ENCODE measurements at places on chromosomes 2 and 18. TPM values are rescaled to one million over a fixed set of nuclear protein-coding genes. Genes with fewer than 3 reads are reported as not detected.

The ABCG8 gene
- total RNA-seq: not detected

GRCh38 chr2:221095356-221095755 is 476.7 kb downstream of the EPHA4 start:
- DNase-seq: no peak

GRCh38 chr18:10168477-10168876 is 254.7 kb downstream of the VAPA start:
- no peak for DNase-seq

DNA sequence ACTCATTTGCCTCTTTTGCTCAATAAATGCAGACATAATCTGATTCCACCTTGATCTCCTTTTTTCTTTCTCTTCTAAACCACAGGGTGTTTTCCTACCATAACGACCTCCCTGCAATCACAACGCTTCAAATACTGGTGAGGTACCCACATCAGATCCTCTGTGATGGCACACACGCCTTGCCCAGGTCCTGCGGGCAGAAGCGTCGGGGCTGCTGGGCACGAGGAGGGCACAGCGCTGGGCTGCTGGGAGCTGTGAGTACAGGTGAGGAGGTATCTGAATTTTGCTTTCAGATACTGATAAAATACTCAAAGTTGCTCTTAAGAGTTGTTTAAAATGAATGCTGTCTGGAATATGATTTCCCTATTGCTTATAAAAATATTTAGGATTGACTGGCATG is 186.1 kb upstream of the PXDN start:
- no peak for DNase-seq

The ZNF385B gene
- total RNA-seq: not detected

DNA sequence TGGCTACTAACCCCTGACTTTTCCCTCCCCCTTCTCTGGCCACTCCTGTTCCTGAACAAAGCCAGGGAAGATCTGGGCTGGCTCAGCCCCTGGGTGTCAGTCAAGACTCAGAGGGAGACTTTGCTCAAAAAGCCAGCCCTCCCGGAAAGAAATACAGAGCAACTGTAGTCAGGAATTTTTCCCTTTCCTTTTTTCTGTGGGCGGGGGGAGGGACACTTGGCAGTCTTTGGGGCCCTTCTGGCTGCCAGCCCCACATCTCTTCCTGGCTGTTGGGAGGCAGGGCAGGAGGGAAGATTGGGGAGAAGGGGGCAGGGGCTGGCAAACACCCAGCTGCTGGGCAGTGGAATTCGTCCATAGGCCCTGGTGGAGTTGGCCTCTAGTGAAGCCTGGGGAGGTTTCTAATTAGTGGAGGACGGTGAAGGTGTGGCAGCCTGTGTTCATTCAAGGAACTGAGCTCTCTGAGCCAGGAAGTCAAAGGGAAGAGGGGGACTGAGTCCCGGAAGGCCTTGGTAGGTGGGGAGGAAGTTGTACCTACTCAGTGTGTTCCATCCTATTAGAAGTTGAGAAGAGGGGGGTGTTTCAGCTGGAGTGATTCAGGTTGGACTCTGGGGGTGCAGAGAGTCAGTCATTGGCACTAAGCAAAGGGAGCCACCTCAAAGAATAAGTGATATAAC is 10.9 kb downstream of the IGFBP2 start:
- no peak for DNase-seq

The MTX2 gene
- 34.3 TPM for total RNA-seq

DNA sequence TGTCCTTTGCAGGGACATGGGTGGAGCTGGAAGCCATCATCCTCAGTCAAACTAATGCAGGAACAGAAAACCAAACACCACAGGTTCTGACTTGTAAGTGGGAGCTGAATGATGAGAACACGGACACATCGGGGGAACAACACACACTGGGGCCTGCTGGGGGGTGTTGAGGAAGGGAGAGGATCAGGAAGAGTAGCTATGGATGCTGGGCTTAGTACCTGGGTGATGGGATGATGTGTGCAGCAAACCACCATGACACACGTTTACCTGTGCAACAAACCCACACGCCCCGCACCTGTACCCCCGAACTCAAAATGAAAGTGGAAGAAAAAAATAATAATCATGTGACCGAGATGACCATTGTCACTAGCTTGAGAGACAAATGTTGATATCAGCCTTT is 114.7 kb downstream of the NDUFA10 start:
- DNase-seq: no peak

The FBXO48 gene
- 0.60 TPM for total RNA-seq
